NCI-H1092 treated with DMSO at 0.1 percent for 48 hours (cell line): ENCODE measurements at places on chromosomes 1 and 21.

DNA sequence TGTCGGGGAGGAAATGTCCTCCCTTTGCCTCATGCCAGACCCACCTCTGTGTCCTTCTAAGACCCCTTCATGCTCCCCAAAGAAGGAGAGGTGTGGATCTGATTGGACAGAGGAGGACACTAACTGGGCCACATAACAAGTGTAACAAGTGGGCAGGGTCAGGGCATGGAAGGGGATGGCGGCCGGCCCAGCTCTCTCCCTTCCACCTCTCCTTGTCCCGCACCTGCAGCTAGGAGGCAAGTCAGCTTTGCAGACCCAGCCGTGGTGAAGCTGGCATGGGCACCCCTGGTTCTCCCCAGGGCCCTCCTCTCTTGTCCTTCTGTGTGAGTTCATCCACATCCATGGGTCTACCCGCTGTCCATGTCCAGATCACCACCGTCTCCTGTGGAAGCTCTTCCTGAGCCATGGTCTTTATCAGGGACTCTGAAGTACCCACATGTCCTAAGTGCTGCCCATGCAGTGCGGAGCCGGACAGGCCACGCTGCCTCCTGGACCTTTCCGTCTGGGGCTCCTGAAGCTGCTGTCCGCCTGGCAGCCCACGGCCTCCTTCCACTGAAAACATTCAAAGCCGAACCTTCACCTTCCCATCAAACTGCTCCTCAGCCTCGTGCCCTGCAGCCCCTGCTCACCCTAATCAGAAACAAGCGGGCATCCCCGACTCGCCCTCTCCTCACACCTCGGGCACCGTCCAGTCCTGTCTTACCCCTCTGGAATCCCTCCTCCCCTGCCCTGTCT lies 460.5 kb downstream of the PTPRU start:
- DNase-seq: no peak

DNA sequence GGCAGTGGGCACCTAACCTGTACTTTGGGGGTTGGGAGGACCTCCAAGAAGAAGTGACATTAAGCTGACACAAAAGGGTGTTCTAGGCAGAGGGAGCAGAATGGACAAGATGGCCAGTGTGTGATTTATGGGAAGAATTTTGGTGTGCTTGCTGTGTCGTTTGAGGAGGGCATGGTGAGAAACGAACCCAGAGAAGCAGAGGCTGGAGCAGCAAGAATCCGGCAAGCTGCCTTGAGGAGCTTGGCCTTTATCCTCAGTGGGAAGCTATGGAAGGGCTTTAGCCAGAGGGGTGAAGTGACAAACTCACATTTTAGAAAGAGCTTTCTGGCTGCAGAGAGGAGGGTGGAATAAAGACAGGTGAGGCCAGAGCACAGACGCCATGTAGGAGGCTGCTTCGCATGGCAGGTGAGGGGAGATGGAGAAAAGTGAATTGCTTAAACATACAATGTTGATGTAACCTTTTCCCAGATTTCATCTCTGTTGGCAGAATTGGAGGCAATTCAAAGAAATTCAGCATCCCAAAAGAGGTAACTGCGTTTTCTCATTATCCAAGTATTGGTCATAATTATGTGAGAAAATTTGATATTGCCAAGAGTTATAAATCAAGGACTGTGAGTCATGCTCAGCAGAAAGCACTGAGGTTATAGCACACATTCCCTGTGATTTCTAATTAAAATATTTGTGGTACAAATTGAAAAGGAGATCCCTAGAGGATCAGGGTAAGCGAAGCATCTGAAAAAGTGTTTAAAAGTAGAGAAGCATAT lies 26.5 kb downstream of the TRIM45 start:
- DNase-seq: no peak

DNA sequence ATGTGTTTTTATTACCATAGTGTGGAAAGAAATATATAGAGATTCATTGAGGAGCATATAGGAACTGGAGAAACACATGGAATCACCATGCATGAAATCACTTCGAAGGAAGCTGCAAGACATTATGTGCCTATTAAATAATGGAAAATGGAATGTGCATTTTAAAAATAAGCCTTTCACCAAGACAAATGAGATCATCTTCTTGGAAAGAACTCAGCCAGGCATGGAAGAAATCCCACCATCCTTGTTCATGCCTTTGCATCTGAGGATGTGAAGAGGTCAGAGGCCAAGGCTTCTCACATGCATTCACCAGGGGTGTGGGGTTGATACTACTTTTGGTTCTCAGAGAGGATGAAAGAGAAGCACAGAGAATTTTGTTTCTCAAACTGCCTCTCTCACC lies 50.0 kb downstream of the C1orf198 start:
- DNase-seq: no peak

DNA sequence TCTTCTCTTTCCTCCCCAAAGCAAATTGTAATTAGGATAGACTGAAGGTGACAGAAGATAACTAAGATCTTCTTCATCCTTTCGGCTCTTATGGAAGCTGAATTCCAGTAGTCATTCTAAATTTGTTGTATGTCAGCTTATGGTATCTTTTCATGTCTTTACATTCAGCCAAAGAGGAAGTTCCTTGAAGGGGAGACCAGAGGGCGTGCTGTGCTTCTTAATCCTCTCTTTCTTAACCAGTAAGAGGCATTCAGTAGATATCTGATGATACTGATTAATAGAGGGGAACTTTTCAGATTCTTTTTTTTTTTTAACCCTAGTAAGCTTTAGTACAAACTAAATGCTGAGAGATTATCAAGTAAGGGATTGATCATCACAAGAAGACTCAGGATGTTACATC lies 102.3 kb downstream of the OSBPL9 start:
- DNase-seq: no peak

GRCh38 chr1:229190057-229190575 lies 80.8 kb upstream of the RAB4A start:
- no peak for DNase-seq

- no peak for DNase-seq
Measured at GRCh38 chr1:93678491-93678890, 3.1 kb downstream of the BCAR3 start.

GRCh38 chr1:9766759-9767442 lies 56.9 kb downstream of the CLSTN1 start:
- DNase-seq: no peak

- DNase-seq: no peak
Measured at GRCh38 chr1:99786751-99787501, 20.5 kb upstream of the FRRS1 start.

GRCh38 chr21:37430184-37430821 lies 63.7 kb downstream of the DYRK1A start:
- DNase-seq: no peak

- peak; percentile 17 for DNase-seq
Measured at GRCh38 chr1:161738627-161739287, 10.8 kb upstream of the DUSP12 start.

- no peak for DNase-seq
Measured at GRCh38 chr21:46152927-46153246, 2.5 kb downstream of the FTCD start.

GRCh38 chr1:238319957-238320356 lies 429.2 kb upstream of the ZP4 start:
- DNase-seq: no peak
